Heart right ventricle (tissue), 16 donors: ENCODE measurements at places on chromosomes 7 and 10. TPM values are rescaled to one million over a fixed set of nuclear protein-coding genes. Genes with fewer than 3 reads are reported as not detected.

Gene PLPP4
- total RNA-seq = not detected

Gene GNGT1
- not detected for total RNA-seq

Gene FRG2B
- total RNA-seq = not detected

Gene FOXI2
- total RNA-seq = 0.25 TPM

Gene PRRT4
- 2.0 TPM for total RNA-seq

Gene OPN4
- 0.11 TPM for total RNA-seq

Gene TBXAS1
- 1.7 TPM for total RNA-seq

Gene SLC39A12
- not detected for total RNA-seq

GRCh38 chr7:91233212-91233611, 31.0 kb upstream of the FZD1 start:
- H3K4me1 ChIP-seq = no peaks in the 10 kb centered on the region
- H3K36me3 ChIP-seq = no peaks in the 10 kb centered on the region
- no peak for DNase-seq
- no peak overlapping the region for H3K4me3 ChIP-seq
- no peaks in the 10 kb centered on the region for H3K27me3 ChIP-seq

DNA sequence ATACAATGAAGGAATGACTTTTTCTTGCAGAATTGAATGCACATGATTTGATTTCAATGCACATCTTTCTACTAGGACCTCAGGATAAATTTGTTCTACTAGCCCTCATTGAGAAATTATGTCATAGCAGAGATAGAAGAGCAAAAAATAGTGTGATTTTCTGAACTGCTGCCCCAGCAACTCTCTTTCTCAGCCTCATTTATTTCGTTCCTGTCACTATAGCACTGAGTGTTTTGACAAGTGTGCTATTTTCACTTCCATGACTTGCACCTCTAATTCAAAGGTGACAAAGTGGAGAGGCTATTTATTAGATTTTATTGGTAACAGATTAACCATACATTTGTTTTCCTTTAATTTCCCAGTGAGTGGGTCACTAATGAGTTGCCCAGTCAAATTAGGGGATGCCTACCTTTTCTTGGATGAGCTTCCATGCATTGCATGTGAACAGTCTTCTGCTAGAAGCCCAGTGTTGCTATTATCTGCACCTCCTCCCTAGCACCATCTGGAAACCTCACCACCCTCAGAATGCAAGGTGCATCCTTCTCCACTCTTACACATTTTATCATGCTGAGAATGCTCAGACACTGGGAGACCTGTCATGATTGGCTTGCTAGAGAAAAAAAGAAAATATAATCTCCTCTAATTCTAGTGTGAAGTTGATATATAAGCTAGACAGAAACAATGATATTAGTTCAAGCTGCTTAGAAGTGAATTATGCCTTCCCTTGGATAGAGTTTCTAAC, 119.6 kb upstream of the CTTNBP2 start:
- DNase-seq = no peak
- H3K36me3 ChIP-seq = no peaks in the 10 kb centered on the region
- H3K27me3 ChIP-seq = no peaks in the 10 kb centered on the region
- H3K4me1 ChIP-seq = no peaks in the 10 kb centered on the region
- no peak overlapping the region for H3K27ac ChIP-seq
- no peak overlapping the region for H3K4me3 ChIP-seq

- no peak for DNase-seq
- H3K27ac ChIP-seq = no peak overlapping the region
- H3K36me3 ChIP-seq = no peaks in the 10 kb centered on the region
- no peak overlapping the region for H3K4me3 ChIP-seq
These were observed 133.0 kb upstream of the NEBL start for GRCh38 chr10:21030091-21030490.

GRCh38 chr10:112732277-112732921, 217.6 kb upstream of the TCF7L2 start:
- peak; percentile 20 for DNase-seq
- no peaks in the 10 kb centered on the region for H3K27me3 ChIP-seq
- H3K36me3 ChIP-seq = no peaks in the 10 kb centered on the region
- no peak overlapping the region for H3K27ac ChIP-seq
- no peak overlapping the region for H3K4me3 ChIP-seq

DNA sequence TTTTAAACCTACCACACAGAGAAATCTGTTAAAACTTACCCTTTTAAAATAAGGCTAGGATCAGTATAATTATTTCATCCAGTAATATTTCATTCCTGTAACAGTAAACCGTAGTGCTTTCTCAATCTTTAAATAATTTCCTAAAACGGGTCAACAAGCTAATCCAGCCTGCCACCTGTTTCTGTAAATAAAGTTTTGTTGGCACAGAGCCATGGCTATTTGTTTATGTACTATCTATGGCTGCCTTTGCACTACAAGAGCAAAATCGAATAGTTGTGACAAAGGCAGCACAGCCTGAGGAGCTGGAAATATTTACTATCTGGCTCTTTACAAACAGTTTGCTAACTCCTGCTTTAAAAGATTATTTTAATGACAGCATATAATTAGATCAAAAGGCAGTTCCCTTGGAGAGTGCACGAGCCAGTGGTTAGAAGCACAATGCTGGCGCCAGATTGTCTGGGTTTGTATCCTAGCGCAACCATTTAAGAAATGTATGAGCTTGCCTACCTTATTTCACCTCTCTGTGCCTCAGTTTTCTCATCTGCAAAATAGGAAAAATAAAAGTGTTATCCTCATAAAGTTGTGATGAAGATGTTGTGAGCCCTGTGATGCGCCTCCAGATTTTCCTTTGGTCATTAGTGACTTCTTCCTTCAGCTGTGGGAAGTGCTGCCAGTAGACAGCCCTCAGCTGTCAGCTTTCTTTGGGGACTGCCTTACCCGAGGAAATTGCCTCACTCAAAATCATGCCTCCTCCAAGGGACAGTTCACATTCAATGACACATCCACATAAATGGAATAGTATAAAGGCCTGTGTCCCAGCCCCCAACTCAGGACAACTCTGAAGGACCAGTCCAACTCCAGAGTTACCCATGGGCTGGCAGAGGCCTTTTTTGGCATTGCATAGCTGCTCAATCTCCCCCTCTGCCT, 11.8 kb upstream of the MIOS start:
- H3K27me3 ChIP-seq = no peaks in the 10 kb centered on the region
- no peak for DNase-seq
- no peaks in the 10 kb centered on the region for H3K4me1 ChIP-seq
- no peak overlapping the region for H3K4me3 ChIP-seq

DNA sequence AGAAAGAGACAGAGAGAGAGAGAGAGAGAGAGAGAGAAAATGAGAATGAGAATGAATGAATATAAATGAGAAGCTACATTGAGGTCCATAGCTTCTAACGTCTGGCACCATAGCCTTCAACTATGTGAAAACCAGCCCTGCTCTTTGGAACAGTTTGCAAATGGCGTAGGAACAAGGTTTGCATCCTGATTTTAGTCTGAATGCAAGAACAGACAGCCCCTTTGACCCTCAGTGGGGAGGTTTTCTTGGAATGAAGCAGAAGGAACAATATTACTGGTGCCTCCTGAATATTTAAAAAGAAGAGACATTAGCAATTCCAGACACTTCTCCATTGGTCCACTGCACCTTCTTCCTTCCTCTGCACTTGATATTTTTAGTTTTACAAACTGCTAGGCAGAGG, 23.0 kb downstream of the LHPP start:
- no peaks in the 10 kb centered on the region for H3K4me1 ChIP-seq
- H3K27me3 ChIP-seq = no peaks in the 10 kb centered on the region
- DNase-seq = no peak

DNA sequence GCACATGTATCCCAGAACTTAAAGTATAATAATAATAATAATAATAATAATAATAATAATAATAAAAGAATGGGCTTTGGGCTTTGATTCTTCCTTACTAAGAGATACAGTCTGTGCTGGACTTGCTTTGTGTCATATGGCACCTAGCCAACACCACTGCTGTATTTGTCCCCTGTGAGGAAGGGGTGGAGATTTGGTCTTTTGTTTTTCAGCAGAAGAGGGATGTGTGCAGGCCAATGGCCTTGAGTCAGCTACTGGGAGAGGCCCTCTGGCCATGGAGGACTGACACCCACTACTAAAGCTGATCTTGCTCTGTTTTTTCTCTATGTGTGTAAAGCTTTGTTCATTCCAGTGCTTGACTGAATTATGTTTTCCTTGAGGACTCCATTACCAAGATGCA, 573.0 kb upstream of the PCDH15 start:
- no peak overlapping the region for H3K4me3 ChIP-seq
- DNase-seq = no peak
- no peaks in the 10 kb centered on the region for H3K4me1 ChIP-seq
- H3K27ac ChIP-seq = no peak overlapping the region

GRCh38 chr10:5806745-5807144, 6.5 kb downstream of the GDI2 start:
- peaks cover 11% of the 10 kb centered on the region for H3K36me3 ChIP-seq
- H3K27me3 ChIP-seq = no peaks in the 10 kb centered on the region
- H3K27ac ChIP-seq = peak overlapping the region; percentile 66
- no peak overlapping the region for H3K4me3 ChIP-seq

- H3K27ac ChIP-seq = no peak overlapping the region
- peaks cover 30% of the 10 kb centered on the region for H3K4me1 ChIP-seq
- no peak for DNase-seq
- no peaks in the 10 kb centered on the region for H3K36me3 ChIP-seq
- no peaks in the 10 kb centered on the region for H3K27me3 ChIP-seq
- H3K4me3 ChIP-seq = no peak overlapping the region
These were observed 221.0 kb downstream of the AUTS2 start for GRCh38 chr7:69819333-69819705.

DNA sequence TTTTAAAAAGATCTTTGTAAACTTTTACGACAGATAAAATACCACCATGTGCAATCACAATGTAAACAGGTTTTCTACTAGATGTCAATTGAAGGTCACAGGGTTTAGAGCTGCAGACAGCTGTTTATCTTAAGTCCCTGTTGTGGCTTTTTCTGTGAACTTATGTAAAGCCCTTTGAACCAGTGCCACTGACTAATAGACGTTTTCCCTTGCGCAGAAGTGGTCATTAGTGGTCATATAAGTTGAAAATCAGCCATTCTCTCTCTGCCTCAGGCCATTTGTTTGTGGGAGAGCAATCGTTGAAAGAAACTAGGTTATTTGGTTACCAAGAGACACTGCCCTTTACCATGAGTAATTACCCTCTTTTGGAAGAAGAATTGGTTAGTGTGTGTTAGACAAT, 23.9 kb downstream of the CACNB2 start:
- H3K27me3 ChIP-seq = no peaks in the 10 kb centered on the region
- no peak for DNase-seq
- peaks cover 19% of the 10 kb centered on the region for H3K4me1 ChIP-seq
- no peak overlapping the region for H3K4me3 ChIP-seq
- no peak overlapping the region for H3K27ac ChIP-seq

GRCh38 chr7:66824041-66824440, 83.5 kb downstream of the RABGEF1 start:
- no peak overlapping the region for H3K27ac ChIP-seq
- H3K27me3 ChIP-seq = no peaks in the 10 kb centered on the region
- no peaks in the 10 kb centered on the region for H3K4me1 ChIP-seq
- H3K36me3 ChIP-seq = no peaks in the 10 kb centered on the region

- DNase-seq = peak; percentile 30
- H3K36me3 ChIP-seq = no peaks in the 10 kb centered on the region
- peaks cover 91% of the 10 kb centered on the region for H3K4me1 ChIP-seq
- H3K27me3 ChIP-seq = no peaks in the 10 kb centered on the region
These were observed 293.3 kb upstream of the KLF14 start for GRCh38 chr7:131027287-131027773.

DNA sequence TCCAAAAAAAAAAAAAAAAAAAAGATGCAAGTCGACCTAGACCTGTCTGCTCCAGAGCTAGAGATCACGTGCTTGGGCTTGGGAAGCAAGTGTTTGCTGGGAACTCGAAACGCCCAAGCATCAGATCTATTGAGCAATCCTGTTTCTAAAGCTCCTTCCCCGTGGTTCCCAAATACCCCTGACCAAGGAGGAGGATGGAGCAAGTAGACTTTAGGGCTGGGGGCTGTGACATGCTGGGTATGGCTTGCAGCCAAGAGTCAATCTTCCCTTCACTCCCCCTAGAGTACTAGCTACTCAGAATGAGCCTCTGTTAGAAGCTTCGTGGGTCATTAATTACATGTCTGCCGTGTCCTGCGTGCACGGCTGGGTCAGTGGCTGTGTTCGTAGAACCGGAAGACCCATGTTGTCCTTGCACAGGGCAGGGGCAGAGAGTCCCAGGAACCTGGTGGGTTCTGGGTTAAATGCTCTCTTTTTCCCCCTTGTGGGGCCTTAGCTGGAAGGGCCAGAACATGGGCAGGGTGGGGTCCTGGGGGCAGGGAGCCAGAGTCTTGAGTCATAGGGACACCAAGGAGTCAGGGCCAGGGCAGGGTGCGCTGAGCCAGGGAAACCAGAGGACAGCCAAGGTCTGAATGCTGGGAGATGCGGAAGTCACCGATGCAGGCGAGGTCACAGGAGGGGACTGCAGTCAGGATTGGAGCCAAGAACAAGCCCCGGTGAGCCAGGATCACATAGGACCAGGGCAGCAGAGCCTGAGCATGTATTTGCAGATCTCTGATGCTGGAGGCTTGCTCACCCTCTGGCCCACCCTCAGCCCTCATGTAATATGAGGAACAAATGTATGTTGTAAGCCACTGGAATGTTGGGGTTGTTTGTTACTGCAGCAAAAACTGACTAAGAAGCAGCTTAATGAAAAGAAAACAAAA, 34.6 kb upstream of the TPST1 start:
- H3K36me3 ChIP-seq = no peaks in the 10 kb centered on the region
- no peaks in the 10 kb centered on the region for H3K27me3 ChIP-seq
- peak; percentile 55 for DNase-seq
- H3K4me3 ChIP-seq = no peak overlapping the region
- no peak overlapping the region for H3K27ac ChIP-seq
- H3K4me1 ChIP-seq = peaks cover 8% of the 10 kb centered on the region

- H3K27me3 ChIP-seq = no peaks in the 10 kb centered on the region
- H3K4me1 ChIP-seq = peaks cover under 1% of the 10 kb centered on the region
- no peak for DNase-seq
- H3K27ac ChIP-seq = no peak overlapping the region
- peaks cover 22% of the 10 kb centered on the region for H3K36me3 ChIP-seq
- no peak overlapping the region for H3K4me3 ChIP-seq
These were observed 96.6 kb downstream of the SLC25A13 start for GRCh38 chr7:96225251-96225650.

GRCh38 chr10:5498791-5499492, 428 bp downstream of the CALML5 start:
- no peaks in the 10 kb centered on the region for H3K27me3 ChIP-seq
- no peak for DNase-seq
- no peak overlapping the region for H3K27ac ChIP-seq
- H3K4me3 ChIP-seq = no peak overlapping the region
- no peaks in the 10 kb centered on the region for H3K36me3 ChIP-seq

DNA sequence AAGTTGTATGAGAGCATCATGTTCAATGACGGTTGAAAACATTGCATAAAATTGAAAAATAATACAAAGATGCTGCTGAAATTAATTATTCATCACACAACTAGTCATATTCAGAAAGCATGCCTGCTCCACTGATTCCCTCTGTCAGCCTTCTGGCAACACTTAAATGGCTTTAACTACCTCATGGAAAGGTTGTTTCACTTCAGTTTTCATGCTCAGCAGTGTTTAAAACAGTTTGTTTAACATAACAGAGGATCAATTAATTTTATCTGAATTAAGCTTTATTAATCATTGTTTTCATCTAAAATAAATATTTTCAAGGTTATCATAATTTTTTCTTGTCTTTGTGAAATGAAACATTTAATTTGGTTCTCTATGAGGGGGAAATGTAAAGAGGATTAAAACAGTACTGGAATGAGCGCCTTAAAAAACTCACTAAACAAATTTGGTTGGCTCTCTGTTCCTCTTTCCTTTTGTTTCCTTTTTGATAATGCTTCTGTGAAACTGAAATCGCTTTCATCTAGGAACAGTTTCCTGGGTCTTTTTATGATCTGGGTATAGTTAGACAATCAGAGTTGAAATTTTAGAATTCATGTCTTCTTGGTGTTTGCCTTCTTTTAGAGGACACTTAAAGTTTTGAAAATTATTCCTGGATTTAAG, 427.4 kb downstream of the SH2D4B start:
- H3K4me3 ChIP-seq = no peak overlapping the region
- no peaks in the 10 kb centered on the region for H3K27me3 ChIP-seq
- H3K36me3 ChIP-seq = no peaks in the 10 kb centered on the region
- DNase-seq = no peak
- H3K27ac ChIP-seq = no peak overlapping the region
- no peaks in the 10 kb centered on the region for H3K4me1 ChIP-seq
